ENCODE measurements at places on chromosomes 12 and 14. TPM values are rescaled to one million over a fixed set of nuclear protein-coding genes. Genes with fewer than 3 reads are reported as not detected.

ACOT6 gene
- total RNA-seq, result not detected

FGF23 gene
- not detected for total RNA-seq

BHLHE41 gene
- total RNA-seq, result 1.6 TPM

FAM90A1 gene
- 0.14 TPM for total RNA-seq

RNASE7 gene
- not detected for total RNA-seq

DNAH10 gene
- total RNA-seq, result 0.88 TPM

GALNT6 gene
- total RNA-seq, result 10.5 TPM

JKAMP gene
- 137 TPM for total RNA-seq

TAS2R31 gene
- total RNA-seq, result 7.7 TPM

ASCL1 gene
- not detected for total RNA-seq

RTN1 gene
- 0.22 TPM for total RNA-seq

TGM1 gene
- total RNA-seq, result 1.5 TPM

TRHDE gene
- 6.3 TPM for total RNA-seq

RD3L gene
- not detected for total RNA-seq

MAP1LC3B2 gene
- 2.0 TPM for total RNA-seq

SRRM4 gene
- not detected for total RNA-seq

MTRFR gene
- 7.9 TPM for total RNA-seq

Data from placental pericyte (primary cell).